ENCODE measurements at places on chromosomes 12 and 14. TPM values are rescaled to one million over a fixed set of nuclear protein-coding genes. Genes with fewer than 3 reads are reported as not detected.

RBP5 gene
- polyA plus RNA-seq, result 1.2 TPM

CATSPERB gene
- not detected for polyA plus RNA-seq

ACACB gene
- 5.2 TPM for polyA plus RNA-seq

DTX1 gene
- polyA plus RNA-seq, result 1.8 TPM

P2RX7 gene
- polyA plus RNA-seq, result 0.48 TPM

DPF3 gene
- polyA plus RNA-seq, result 0.18 TPM

APOLD1 gene
- 1.8 TPM for polyA plus RNA-seq

KRT73 gene
- not detected for polyA plus RNA-seq

KRT83 gene
- not detected for polyA plus RNA-seq

KRT8 gene
- 322 TPM for polyA plus RNA-seq

NRXN3 gene
- 1.2 TPM for polyA plus RNA-seq

PIWIL1 gene
- polyA plus RNA-seq, result not detected

CEBPE gene
- polyA plus RNA-seq, result not detected

HCAR2 gene
- not detected for polyA plus RNA-seq

EP400 gene
- 24.5 TPM for polyA plus RNA-seq

ISM2 gene
- polyA plus RNA-seq, result 0.45 TPM

GPRC5D gene
- not detected for polyA plus RNA-seq

PLEKHD1 gene
- 0.19 TPM for polyA plus RNA-seq

MYF5 gene
- not detected for polyA plus RNA-seq

CIROP gene
- not detected for polyA plus RNA-seq

CISTR gene
- polyA plus RNA-seq, result not detected

LRFN5 gene
- 1.9 TPM for polyA plus RNA-seq

OAS2 gene
- 0.10 TPM for polyA plus RNA-seq

CPM gene
- polyA plus RNA-seq, result 0.49 TPM

GZMH gene
- not detected for polyA plus RNA-seq

RD3L gene
- polyA plus RNA-seq, result not detected

RAD52 gene
- polyA plus RNA-seq, result 10.9 TPM

PTCSC3 gene
- not detected for polyA plus RNA-seq

IAPP gene
- 0.32 TPM for polyA plus RNA-seq

SAMD15 gene
- 0.94 TPM for polyA plus RNA-seq

RHNO1 gene
- 71.1 TPM for polyA plus RNA-seq

GALNT16 gene
- polyA plus RNA-seq, result 0.90 TPM

FOXG1 gene
- 0.05 TPM for polyA plus RNA-seq

FAM222A gene
- 0.85 TPM for polyA plus RNA-seq

UNC79 gene
- 1.2 TPM for polyA plus RNA-seq

BCDIN3D gene
- 1.4 TPM for polyA plus RNA-seq
